Fibroblast of the aortic adventitia (primary cell): ENCODE measurements at places on chromosomes 12 and 14.

DNA sequence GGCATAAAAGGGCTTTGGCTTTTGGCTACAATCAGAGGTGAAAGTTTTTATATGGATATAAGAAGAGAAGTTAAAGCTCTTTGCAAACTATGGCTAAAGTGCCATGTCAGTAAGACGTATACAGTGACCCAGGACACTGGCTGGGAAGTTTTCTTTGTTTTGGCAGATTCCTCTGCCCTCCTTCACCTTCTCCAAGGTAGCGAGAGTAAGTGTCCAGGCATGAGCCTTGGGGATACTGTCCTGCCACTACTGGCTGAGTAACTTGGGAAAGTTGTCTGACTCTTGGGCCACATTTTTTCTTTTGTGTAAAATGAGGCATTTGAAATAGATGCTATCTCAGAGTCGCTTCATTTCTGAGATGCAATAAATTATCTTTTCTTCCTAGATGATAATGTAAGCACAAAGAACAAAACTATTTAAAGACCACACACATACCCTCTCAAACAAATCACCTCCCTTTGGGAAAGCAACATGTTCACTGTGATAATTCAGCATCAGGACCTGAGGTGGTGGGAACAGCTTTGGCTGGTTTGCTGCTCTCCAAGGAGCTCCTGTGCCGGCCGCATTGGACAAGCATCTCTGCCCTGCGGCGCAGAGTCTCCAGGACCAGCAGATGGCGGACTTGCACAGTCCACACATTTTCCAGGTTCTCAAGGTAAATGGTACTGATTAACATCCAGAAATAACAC, 106.3 kb downstream of the PTCSC3 start:
- DNase-seq = peak; percentile 50

DNA sequence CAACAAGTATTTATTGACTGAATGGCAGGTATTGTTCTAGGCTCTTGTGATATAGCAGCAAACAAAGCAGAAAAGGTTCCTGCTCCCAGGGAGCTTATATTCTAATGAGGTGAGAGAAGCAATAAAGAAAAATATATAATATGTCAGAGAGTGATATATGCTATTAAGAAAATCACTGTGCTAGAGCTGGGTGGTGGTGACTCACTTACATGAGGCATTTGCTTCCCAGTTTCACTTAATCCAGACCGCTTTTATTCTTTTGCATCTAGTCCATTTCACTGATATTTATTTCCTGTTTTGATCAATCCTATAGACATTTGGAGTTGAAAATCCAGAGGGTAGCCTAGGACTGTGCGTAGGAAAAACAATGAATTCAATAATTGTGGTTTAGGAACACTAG, 17.5 kb downstream of the TRHDE start:
- no peak for DNase-seq

DNA sequence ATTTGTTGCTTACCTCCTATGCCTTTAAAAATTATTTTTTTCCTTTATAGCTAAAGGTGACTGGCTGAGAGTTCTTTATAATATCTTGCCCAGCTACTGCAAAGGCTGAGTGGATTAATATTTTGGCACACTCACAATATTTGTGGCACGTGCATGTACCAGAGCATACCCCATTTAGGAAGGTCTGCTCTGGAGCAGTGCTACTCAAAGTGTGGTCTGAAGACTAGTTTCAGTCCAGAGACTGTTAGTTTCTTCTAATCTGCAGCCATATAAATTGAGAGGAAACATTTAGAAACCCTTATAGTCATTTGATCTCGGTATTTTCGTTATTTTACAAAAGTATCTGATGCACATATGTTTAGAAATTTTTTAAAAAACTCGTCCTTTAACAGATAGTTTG, 51.0 kb downstream of the IFT81 start:
- DNase-seq = no peak

DNA sequence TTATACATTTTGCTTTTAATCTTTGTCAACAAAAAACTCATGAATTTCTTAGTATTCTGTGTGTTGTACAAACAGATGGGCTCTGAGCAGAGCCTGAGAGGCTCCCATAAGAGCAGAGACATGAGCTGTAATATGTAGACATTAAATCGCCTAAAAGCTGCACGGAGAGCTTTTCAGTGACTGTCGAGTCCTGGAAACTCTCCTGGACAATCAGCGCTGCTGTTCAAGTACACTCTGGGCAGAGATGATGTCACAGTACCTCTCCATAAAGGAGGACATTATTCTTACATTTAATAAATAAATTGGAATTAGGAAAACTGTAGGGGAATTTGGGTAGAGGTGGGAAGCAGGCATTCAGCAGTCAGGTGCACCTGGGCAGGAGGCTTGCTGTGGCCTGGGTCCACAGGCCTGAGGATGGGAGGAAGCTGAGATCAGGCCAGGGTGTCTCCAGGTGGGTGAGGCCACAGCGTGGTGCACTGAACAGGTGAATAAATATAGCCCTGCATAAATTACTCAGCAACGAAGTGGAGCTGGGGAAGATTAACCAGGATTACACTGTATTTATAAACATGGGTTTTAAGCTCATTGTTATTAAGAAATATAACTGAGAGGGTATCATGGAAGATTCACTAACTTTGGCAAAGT, 13.3 kb upstream of the TCL1A start:
- no peak for DNase-seq

DNA sequence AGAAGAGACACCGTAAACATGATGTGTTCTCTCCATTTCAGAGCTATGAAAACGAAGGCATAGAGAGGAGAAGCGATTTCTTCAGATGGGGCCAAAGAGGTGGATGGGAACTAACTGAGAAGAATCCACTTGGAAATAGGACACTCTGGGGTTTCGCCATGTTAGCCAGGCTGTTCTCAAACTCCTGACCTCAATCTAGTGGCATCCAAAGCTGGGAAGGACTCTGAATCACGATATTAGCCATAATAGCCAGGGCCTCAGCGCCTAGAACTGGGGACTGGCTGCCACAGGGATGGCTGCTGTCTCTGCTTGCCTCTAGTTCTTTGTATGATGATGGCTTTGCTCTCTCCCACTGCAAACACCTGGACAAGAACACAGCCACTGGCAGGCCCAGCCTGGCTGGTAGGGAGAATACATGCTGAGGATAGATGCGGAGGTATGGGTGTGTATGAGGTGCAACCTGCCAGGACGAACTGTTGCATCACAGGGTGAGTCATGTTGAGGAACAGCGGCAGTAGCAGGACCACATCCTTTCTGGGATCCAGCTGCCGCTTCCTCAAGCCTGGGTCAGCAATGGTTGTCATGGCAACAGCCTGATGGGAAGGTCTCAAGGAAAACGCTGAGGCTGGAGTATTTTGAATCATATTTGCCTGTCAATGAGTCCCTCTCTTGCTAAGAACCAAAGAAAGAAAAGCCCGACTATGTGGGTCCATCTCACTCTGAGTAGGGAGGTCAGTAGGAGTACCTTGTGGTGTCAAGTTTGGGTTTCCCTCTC, 31.1 kb downstream of the CCDC177 start:
- DNase-seq = peak; percentile 85

- DNase-seq = no peak
Measured at GRCh38 chr14:22112004-22112403, 438.4 kb upstream of the OR4E1 start.

GRCh38 chr12:51841727-51842126, 6.8 kb downstream of the FIGNL2 start:
- no peak for DNase-seq

- DNase-seq = peak; percentile 7
Measured at GRCh38 chr12:40327535-40327934, 102.7 kb downstream of the LRRK2 start.

DNA sequence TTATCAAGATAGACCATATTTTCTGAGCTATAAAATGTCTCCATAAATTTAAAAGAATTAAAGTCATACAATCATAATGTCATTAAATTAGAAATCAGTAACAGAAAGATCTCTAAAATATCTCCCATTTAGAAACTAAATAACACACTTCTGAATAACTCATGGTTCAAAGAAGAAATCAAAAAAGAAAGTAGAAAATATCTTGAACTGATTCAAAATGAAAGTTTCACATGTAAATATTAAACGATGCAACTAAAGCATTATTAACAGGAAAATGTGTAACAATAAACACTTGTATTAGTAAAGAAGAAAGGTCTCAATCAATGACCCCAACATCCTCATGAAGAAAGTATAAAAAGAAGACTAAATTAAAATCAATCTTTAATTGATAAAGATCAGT, 50.5 kb upstream of the PZP start:
- DNase-seq = no peak

DNA sequence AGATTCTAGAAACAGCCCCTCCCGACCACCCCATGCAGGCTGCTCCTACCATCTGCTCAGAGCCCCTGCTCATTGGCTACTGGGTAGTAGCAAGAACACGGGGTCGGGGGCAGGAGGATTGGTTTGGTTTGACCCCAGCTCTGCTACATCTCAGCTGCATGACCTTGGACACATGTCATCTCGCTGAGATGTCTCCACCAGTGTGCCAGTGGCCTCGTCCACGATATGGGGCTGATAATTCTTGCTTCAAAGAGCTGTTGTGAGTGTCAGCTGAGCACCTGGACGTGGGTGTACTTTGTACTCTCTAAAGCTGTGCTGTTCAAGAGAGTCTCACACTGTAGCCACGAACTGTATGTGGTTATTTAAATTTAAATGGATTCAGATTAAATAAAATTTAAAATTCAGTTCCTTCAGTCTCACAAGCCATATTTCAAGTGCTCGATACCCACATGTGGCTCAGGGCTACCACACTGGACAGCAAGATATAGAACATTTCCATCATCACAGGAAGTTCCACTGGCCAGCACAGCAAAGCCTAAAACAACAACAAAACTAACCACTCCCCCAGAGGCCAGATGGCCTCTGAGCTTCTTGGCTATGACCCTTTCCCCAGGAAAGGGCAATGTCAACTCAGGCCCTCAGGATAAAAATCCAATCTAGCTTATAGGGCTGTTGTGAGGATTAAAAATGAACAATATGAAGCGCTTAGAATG, 18.6 kb downstream of the LTBP2 start:
- DNase-seq = no peak

- no peak for DNase-seq
Measured at GRCh38 chr12:105413911-105414487, 83.5 kb downstream of the C12orf75 start.

DNA sequence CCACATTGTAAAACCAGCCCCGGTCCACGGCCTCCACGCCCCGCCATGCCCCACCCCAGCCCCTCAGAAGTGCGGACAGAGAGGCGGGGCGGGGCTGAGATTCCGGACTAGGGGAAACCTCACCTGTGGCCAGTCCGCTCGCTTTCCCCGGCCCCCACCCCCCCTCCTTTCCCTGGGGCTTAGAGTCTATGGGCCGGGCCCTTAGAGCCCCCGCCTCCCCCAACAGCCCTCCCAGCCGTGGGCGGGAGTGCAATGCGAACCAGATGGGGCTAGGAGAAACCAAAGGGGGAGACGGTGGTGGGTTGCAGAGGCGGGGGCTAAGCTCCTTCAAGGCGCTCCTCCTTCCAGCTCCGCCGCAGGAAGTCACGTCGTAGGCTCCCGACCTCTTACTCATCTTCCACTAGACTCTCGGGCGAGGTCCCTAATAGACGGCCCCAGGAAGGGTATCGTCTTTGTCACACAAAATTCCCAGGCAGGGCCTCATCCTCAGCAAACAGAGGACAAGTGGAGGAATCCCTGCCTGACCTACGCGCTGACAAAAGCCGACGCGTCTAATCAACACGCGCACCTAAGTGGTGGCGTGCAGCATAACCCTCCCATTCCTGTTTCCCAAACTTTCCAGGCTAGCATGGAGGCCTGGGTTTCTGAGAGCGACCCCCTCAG, 1.1 kb upstream of the NAB2 start:
- peak; percentile 96 for DNase-seq

DNA sequence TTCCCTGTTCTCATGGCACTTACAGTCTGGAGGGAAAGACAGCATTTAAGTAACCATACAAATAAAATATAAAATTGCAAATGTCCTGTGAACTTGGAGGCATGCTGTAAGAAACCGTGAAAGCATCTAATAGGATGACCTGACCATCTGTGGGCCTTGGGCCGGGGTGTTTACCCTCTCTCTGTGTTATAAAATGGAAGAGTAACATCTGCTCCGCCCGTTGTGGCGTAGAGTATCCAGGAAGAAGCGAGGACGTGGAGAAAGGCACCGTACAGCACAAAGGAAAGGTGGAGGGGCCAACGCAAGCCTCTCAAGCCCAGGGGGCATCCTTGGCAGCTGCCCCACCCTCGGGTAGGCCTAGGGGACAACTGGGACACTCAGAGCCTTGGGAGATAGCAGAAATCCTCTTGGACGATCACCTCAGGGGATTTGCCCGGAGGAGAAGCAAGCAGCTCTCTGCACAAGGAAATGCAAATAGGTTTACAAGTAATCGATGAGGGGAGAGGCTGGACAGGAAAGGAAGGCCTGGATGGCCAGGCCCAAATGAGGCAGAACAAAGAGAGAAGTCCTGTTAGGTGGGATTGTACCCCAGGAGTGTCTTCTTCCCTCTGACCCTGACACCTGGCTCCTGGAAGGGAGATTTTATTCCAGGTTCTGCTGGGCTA, 26.2 kb downstream of the VSX2 start:
- no peak for DNase-seq

DNA sequence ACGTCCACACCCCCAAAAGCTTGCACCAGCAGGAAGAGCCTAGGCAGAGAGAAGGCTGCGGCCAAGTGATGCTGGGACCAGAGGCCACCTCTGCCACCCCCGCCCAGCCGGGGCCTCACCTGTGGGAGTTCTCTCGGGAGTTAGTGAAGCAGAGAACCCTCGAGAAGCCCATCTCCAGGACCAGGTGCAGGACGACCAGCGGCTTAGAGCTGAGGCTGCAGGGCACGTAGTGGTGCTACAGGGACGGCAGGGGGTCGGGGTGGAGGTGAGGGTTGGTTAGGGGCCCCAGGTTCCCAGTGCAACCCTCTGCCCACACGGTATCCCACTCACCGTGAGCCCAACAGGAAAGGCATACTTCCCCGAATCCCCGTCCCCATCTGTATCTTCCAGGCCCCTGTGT, 3.6 kb downstream of the DDX51 start:
- no peak for DNase-seq

DNA sequence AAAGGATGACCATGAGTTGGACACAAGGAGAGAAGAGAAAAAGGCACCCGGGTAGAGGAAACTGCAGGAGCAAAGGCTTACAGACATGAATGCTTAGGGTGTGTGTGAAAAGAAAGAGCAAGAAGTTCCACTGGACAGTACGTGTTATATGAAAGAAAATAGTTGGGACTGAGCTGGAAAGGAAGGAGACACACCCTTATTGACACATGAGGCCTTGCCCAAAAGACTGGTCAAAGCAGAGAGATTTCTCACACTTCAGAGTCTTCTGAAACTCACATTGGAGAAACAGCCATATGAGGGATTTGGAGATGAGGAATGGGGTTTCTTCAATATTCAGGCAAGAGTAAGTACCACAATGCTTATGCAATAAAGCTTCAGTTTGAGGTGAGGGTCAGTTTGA, 56.0 kb downstream of the TTC9 start:
- peak; percentile 13 for DNase-seq

GRCh38 chr14:21100931-21101330, at the start of gene TMEM253:
Gene TMEM253, plus strand, starts transcription at chr14:21101066. Its CDS starts 278 bp downstream, at chr14:21101344.
- no peak for DNase-seq
